Daoy (cell line): ENCODE measurements at places on chromosomes 5 and 9. TPM values are rescaled to one million over a fixed set of nuclear protein-coding genes. Genes with fewer than 3 reads are reported as not detected.

The LHX3 gene
- not detected in 2 replicates for total RNA-seq

The LCN12 gene
- not detected in 2 replicates for total RNA-seq

The PRSS3 gene
- 13.5 and 15.2 TPM in 2 replicates for total RNA-seq

The INSL4 gene
- not detected in 2 replicates for total RNA-seq

The STK32A gene
- 2.1 and 4.8 TPM in 2 replicates for total RNA-seq

The SECISBP2 gene
- 21.9 and 25.7 TPM in 2 replicates for total RNA-seq

The TIMD4 gene
- not detected in 2 replicates for total RNA-seq

GRCh38 chr5:2674456-2674855, 77.0 kb downstream of the IRX2 start:
- DNase-seq, result no peak

GRCh38 chr5:172897481-172898217, 61.6 kb upstream of the RPL26L1 start:
- peak; percentile 91 for DNase-seq

DNA sequence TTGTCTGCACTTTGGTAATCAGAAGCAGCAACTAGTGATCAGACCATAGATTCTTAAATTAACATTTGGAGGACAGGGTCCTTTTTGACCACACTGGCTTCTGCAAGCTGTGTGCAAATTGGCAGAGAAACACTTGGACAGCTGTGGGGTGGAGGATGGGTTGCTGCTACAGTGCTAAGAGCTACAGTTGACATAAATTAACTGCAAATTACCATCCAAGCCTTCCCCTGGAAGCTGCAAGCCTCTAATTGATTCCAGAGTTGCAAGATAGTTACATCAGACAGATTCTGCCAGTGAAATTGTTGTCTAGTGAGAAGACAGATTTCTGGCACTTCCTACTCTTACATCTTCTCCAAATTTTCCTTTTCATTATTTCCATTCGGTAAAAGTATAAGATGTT, 517.7 kb downstream of the DIRAS2 start:
- no peak for DNase-seq

- no peak for DNase-seq
These were observed 182.7 kb downstream of the TSSK1B start for GRCh38 chr5:113252066-113252465.

- no peak for DNase-seq
These were observed 76.1 kb downstream of the SECISBP2 start for GRCh38 chr9:89394412-89394811.

- DNase-seq, result no peak
These were observed 182.2 kb upstream of the TARS1 start for GRCh38 chr5:33258553-33258952.

- DNase-seq, result peak; percentile 54
These were observed 1.4 kb downstream of the KIF20A start for GRCh38 chr5:138180183-138180782.

DNA sequence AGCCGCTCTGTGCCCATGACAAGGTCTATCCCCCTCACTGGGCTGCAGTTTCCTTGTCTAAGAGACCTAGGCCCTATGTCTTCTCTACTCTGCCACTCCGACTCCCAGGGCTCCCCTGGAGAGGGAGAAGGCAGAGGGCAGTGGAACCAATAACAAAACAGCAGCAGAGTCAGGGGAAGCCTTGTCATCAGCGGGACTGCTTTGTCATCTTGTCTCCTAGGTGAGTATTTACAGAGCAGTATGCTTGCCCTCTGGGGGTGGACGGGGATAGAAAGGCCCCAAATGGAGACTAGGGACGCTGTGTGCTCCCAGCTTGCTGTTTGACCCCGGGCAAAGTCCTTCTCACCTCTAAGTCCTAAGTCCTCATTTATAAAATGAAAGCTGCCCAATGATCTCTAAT, 318.5 kb downstream of the CDK5RAP2 start:
- DNase-seq, result no peak

GRCh38 chr9:136520053-136520540, 25.8 kb downstream of the NOTCH1 start:
- no peak for DNase-seq

- no peak for DNase-seq
These were observed 37.4 kb downstream of the UBE2QL1 start for GRCh38 chr5:6486074-6486473.

DNA sequence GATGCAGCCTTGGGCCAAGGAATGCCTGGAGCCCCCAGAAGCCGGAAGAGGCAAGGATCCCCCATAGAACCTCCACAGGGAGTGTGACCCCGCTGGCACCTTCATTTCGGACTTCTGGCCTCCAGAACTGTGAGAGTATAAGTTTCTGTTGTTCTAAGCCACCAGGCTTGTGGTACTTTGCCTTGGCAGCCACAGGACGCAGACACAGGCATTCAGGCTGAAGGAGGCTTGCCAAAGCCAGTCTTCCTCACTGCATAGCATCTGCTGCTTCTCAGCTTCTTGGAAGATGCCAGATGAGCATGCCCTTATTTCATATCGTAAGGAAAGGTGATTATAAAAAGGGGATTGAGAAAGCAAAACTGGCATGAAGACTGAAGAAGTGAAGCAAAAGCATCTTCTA, 61.1 kb upstream of the TAS2R1 start:
- no peak for DNase-seq

DNA sequence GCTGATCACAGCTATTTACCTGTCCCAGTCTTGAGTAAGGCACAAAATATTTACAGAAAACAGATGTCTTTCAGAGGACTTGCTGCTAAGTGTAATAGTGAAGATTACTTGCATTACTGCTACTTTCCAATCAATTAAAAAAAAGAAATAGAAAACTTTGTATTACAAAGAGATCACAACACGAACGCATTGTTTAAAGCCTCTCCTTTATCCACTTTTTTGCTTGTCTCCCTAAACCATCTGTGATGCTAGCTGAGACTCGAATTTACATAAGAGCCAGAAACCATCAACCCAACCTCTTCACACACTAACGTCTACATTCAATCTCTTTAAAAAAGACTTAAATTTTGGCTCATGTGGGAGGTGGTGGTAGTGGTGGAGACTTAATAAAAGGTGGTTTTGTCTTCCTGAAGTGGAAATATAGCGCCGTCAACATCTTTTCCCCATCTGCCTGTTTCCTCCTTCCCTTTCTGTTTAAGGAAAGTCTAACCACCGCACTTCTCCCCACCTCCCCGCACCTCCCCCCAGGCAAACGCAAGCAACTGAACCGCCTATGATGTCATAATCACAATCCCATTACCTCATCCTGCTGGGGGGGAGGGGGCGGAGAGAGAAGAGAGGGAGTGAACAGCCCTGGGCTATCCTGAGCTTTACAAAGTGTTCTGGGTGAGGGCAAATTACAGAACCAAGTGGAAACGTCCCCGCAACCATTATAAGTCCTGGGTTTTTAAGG, 948 bp upstream of the FAM53C start:
- DNase-seq, result no peak
